ENCODE measurements at places on chromosomes 11 and 22.

DNA sequence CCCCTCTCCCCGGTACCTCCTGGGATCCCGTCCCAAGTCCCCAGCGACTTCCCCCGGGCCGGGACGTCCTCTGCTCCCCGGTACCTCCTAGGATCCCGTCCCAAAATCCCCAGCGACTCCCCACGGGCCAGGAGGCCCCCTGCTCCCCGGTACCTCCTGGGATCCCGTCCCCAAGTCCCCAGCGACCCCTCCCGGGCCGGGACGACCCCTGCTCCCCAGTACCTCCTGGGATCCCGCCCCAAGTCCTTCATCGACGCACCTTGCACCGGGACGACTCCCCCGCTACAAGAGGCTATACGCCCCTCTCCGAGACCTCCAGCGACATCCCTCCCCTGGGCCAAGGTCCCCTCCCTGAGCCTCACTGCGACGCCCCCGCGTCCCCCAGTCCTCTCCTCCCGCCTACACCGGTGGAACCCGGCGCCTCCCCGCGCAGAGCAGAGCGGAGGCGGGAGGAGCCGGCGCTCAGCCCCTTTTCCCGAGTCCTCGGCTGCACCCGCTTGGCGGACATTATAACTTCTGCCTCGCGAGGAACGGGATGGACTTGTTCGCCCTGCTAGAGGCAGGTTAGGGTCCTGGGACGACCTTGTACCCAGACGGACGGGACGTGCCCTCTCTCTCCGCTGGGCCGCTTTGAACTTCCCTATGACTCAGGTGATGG, 912 bp downstream of the KREMEN1 start:
- peak; percentile 39 for DNase-seq

GRCh38 chr11:81674211-81674610, 1059.5 kb downstream of the FAM181B start:
- DNase-seq, result no peak

GRCh38 chr11:106733635-106734034, 284.6 kb downstream of the GUCY1A2 start:
- DNase-seq, result no peak

- DNase-seq, result peak; percentile 44
Measured at GRCh38 chr11:84564180-84564866, 1062.8 kb downstream of the DLG2 start.

GRCh38 chr11:36711104-36711825, 113.2 kb upstream of the RAG2 start:
- no peak for DNase-seq

- no peak for DNase-seq
Measured at GRCh38 chr11:78330361-78330760, 87.3 kb downstream of the GAB2 start.

DNA sequence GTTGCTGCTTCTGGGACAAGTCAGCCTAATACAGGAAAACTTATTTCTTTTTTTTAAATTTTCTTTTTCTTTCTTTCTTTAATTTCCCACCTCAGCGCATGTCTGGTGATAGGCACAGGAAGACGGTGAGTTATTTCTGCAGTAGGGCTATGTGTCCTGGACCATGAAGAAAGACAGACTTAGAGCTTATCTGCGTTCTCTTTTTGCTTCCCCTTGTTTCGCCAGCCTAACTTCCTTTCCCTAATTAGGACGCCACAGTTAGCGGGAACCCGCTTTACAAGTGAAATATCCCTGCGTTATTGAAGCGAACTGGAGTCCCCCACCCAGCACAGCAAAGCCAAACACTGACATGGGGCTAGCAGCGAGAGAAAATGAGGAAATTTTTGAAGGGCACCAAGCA, 8.6 kb downstream of the OR6M1 start:
- DNase-seq, result no peak

- peak; percentile 97 for DNase-seq
Measured at GRCh38 chr22:41048791-41049717, 43.3 kb upstream of the EP300 start.

GRCh38 chr22:29345932-29346331, 30.4 kb upstream of the RASL10A start:
- DNase-seq, result peak; percentile 45

- peak; percentile 23 for DNase-seq
Measured at GRCh38 chr11:85627332-85627997, at the start of gene DLG2. Gene DLG2, minus strand, starts transcription at chr11:85627344.
